A549 treated with DMSO at 1 μM for 4 hours (cell line): ENCODE measurements at places on chromosomes 12 and 14. TPM values are rescaled to one million over a fixed set of nuclear protein-coding genes. Genes with fewer than 3 reads are reported as not detected.

Gene KLRK1
- not detected in 5 replicates for total RNA-seq

Gene GPD1
- total RNA-seq, result 0.10 to 0.39 TPM (median 0.20 TPM) in 5 replicates

Gene PLD4
- total RNA-seq, result 0.05 to 0.17 TPM (median 0.10 TPM) in 4 of 5 replicates, not detected in the other

Gene COL2A1
- 0.02 to 0.18 TPM (median 0.08 TPM) in 5 replicates for total RNA-seq

Gene HSPA2
- total RNA-seq, result 37.8 to 53.8 TPM (median 41.6 TPM) in 5 replicates

Gene RERGL
- total RNA-seq, result not detected in 5 replicates

Gene MBD6
- 24.5 to 31.9 TPM (median 28.6 TPM) in 5 replicates for total RNA-seq

Gene KRT8
- 3,152 to 3,514 TPM (median 3,324 TPM) in 5 replicates for total RNA-seq

Gene GALNT16
- total RNA-seq, result 2.5 to 4.2 TPM (median 3.6 TPM) in 5 replicates

Gene CRADD
- total RNA-seq, result 9.6 to 15.8 TPM (median 10.9 TPM) in 5 replicates

Gene OTOGL
- 0.01 to 0.04 TPM in 2 of 5 replicates, not detected in the others for total RNA-seq

Gene KRT82
- not detected in 5 replicates for total RNA-seq

Gene ESR2
- 0.04 to 0.07 TPM (median 0.05 TPM) in 3 of 5 replicates, not detected in the others for total RNA-seq

Gene CORO1C
- total RNA-seq, result 182 to 234 TPM (median 196 TPM) in 5 replicates

Gene PLA2G1B
- not detected in 5 replicates for total RNA-seq

Gene GRIP1
- 2.1 to 3.3 TPM (median 2.8 TPM) in 5 replicates for total RNA-seq

Gene COX6A1
- total RNA-seq, result 780 to 819 TPM (median 788 TPM) in 5 replicates

Gene NELL2
- 0.07 to 0.13 TPM (median 0.09 TPM) in 3 of 5 replicates, not detected in the others for total RNA-seq

Gene C12orf50
- 0.07 to 0.10 TPM (median 0.08 TPM) in 4 of 5 replicates, not detected in the other for total RNA-seq

Gene ASPG
- total RNA-seq, result not detected in 5 replicates

Gene KRT6C
- not detected in 5 replicates for total RNA-seq

Gene EXOC3L4
- 1.4 to 2.1 TPM (median 1.5 TPM) in 5 replicates for total RNA-seq

Gene LIN7A
- 0.18 to 0.62 TPM (median 0.46 TPM) in 5 replicates for total RNA-seq

Gene RNASE3
- not detected in 5 replicates for total RNA-seq

Gene PXN
- total RNA-seq, result 168 to 182 TPM (median 178 TPM) in 5 replicates

Gene FITM1
- total RNA-seq, result 0.15 to 0.28 TPM (median 0.24 TPM) in 3 of 5 replicates, not detected in the others

Gene NPAS3
- not detected in 5 replicates for total RNA-seq

Gene RHOJ
- total RNA-seq, result not detected in 5 replicates

Gene MAP1LC3B2
- total RNA-seq, result 1.1 to 2.2 TPM (median 1.5 TPM) in 5 replicates

Gene ST8SIA1
- total RNA-seq, result 0.07 to 0.30 TPM (median 0.11 TPM) in 5 replicates

Gene RNASE7
- not detected in 5 replicates for total RNA-seq

Gene TCL1B
- not detected in 5 replicates for total RNA-seq

Gene OR6C76
- not detected in 5 replicates for total RNA-seq

Gene SLC4A8
- 1.0 to 2.6 TPM (median 1.6 TPM) in 5 replicates for total RNA-seq

Gene KRT3
- total RNA-seq, result 0.05 to 0.07 TPM (median 0.05 TPM) in 3 of 5 replicates, not detected in the others

Gene TAC3
- 0.18 to 0.42 TPM in 2 of 5 replicates, not detected in the others for total RNA-seq

Gene SIRT4
- total RNA-seq, result 0.45 to 1.6 TPM (median 0.94 TPM) in 5 replicates

Gene KLHDC1
- total RNA-seq, result 0.12 to 0.29 TPM (median 0.24 TPM) in 5 replicates

Gene ZNF891
- total RNA-seq, result 0.32 to 0.55 TPM (median 0.47 TPM) in 5 replicates

Gene EXD2
- 11.4 to 14.7 TPM (median 13.1 TPM) in 5 replicates for total RNA-seq

Gene TMEM233
- total RNA-seq, result 0.02 to 0.14 TPM (median 0.11 TPM) in 5 replicates

Gene PLCZ1
- not detected in 5 replicates for total RNA-seq

Gene CEBPE
- total RNA-seq, result 0.05 to 0.06 TPM in 2 of 5 replicates, not detected in the others

Gene TEX22
- total RNA-seq, result 0.08 to 0.41 TPM (median 0.20 TPM) in 5 replicates

Gene PRH2
- 0.37 TPM in 1 of 5 replicates, not detected in the others for total RNA-seq

Gene GLS2
- 0.07 to 0.26 TPM (median 0.22 TPM) in 4 of 5 replicates, not detected in the other for total RNA-seq

Gene RECQL
- total RNA-seq, result 48.6 to 68.3 TPM (median 66.3 TPM) in 5 replicates

Gene AKAP6
- total RNA-seq, result 0.39 to 0.72 TPM (median 0.45 TPM) in 5 replicates

Gene ZFHX2
- 0.36 to 1.7 TPM (median 1.5 TPM) in 5 replicates for total RNA-seq

Gene NUP37
- 68.7 to 77.3 TPM (median 74.3 TPM) in 5 replicates for total RNA-seq

Gene TAS2R13
- total RNA-seq, result not detected in 5 replicates

Gene LRRK2
- 1.6 to 2.6 TPM (median 2.3 TPM) in 5 replicates for total RNA-seq

Gene FLVCR2
- 2.0 to 3.1 TPM (median 2.8 TPM) in 5 replicates for total RNA-seq

Gene ENDOU
- total RNA-seq, result not detected in 5 replicates

Gene LETMD1
- 25.2 to 28.8 TPM (median 26.7 TPM) in 5 replicates for total RNA-seq

Gene METTL25
- total RNA-seq, result 1.9 to 3.6 TPM (median 3.0 TPM) in 5 replicates

Gene PLXNC1
- total RNA-seq, result 0.07 to 0.23 TPM (median 0.07 TPM) in 4 of 5 replicates, not detected in the other

Gene CLEC4C
- not detected in 5 replicates for total RNA-seq

Gene SLC5A8
- not detected in 5 replicates for total RNA-seq

Gene CLEC7A
- not detected in 5 replicates for total RNA-seq
